ENCODE measurements at places on chromosomes 12 and 14.

GRCh38 chr14:75984674-75985073 lies 889 bp upstream of the IFT43 start:
- no peak for DNase-seq

GRCh38 chr12:10632226-10632625 lies 18.8 kb upstream of the MAGOHB start:
- no peak for DNase-seq

DNA sequence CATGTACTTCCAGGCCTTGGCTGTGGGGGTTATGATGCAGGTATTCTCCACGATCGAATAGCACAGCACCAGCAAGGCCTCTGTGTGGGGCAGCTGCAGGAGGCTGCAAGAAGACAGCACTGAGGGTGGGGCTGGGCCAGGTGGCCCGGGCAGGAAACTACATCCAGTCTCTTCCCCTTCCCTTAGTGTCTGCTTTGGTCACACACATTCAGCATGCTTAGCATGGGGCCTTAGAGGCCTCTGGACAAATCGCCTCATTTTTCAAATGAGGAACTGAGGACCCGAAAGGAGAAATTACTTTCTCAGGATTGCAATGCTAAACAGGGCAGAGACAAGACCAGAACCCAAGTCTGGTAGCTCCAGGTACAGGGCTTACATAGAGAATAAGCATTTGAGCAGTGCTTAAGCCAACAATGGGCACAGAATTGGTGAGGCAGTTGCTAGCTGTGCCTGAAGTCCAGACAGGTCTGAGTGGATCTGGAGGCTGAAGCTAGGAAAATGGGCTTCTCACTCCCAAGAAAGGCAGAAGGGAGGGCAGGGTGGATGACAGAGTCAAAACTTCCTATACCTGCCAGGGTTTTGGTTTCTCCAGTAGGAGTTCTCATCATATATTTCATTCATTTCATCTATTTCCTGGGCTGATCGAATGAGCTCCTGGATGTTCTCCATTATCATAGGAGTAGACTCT lies 3.5 kb downstream of the ACRBP start:
- no peak for DNase-seq

- DNase-seq, result no peak
These were observed 171.0 kb upstream of the HIF1A start for GRCh38 chr14:61524211-61524806.

DNA sequence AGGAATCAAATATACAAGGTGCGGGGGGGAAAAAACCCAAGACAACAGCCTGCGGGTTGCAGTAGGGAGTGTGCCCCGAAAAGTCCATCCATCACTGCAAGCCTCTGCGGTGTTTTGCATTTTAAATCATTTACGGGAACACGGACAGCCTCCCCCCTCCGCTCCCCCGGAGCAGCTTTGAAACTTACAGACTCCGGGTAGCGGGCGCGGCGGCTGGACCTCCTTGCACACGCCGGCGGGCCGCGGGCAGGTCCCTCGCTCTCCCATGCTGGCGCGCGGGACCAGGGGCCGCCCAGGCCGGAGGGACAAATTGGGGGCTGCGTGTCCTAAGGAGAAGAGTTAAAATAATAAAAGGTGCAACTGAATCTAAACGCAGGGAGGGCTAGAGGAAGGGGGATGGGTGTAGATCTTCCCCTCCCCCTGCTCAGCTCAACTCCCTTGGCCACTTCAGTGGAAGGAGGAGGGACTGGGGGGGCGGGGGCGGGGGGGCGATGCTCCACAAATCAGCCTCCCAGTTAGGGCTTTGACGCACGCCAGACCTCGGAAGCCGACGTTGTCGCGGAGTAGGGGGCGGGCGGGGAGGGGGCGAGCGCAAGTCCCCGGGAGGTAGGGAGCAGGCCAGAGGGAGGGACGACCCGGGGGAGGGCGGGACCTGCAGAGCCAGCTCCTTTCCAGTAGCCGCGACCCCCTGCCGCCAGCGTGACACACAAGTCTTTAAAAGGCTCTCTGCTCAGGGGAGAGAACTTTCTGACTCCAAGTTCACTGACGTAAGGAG lies at the start of gene KCNJ8:
KCNJ8 (minus strand) TSS at position 349 of the 775 bp plus-strand sequence. CDS start 1,090 bp downstream, outside the sequence.
- no peak for DNase-seq

- DNase-seq, result no peak
These were observed 28.7 kb upstream of the REP15 start for GRCh38 chr12:27667540-27667939.

DNA sequence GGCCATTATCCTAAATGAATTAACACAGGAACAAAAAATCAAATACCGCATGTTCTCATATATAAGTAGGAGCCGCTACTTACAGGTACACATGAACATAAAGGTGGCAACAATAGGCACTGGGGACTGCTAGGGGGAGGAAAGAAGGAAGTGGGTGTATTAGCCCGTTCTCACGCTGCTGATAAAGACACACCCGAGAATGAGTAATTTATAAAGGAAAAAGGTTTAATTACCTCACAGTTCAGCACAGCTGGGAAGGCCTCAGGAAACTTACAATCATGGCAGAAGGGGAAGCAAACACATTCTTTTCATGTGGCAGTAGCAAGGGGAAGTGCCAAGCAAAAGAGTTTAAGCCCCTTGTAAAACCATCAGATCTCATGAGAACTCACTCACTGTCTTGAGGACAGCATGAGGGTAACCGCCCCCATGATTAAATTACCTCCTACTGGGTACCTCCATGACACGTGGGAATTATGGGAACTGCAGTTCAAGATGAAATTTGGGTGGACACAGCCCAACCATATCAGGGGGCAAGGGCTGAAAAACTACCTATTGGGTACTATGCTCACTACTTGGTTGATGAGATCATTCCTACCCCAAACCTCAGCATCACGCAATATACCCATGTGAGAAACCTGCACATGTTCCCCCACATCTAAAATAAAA lies 16.4 kb upstream of the MIA2 start:
- DNase-seq, result no peak

DNA sequence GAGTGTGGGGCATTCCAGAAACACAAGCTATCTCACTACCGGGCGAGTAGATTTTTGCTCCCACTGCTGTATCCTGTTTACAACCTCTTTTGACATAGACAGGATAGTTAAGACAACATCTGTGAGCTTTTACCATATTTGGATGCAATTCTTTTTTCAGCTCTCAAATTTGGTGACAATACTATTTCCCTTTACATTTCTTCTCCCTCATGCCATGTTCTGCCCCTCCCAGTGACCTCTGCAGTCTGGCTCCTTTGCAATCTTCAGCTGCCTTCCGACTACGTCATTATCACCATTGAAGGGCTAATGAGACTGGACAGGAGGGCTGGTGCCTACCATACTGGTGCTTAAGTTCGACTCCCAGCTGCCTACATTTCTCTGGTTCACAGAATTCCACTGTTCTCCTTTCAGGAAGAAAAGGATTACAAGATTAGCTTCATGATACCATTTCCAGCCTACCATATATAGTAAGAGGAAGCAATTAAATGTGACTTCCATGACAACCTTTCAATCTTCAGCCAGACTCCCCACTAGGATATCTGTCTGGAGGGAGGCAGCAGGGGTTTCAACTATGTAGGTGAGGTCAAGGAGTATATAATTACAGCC lies 251.6 kb downstream of the PHLDA1 start:
- DNase-seq, result no peak
